ENCODE measurements at places on chromosomes 7 and 10.

DNA sequence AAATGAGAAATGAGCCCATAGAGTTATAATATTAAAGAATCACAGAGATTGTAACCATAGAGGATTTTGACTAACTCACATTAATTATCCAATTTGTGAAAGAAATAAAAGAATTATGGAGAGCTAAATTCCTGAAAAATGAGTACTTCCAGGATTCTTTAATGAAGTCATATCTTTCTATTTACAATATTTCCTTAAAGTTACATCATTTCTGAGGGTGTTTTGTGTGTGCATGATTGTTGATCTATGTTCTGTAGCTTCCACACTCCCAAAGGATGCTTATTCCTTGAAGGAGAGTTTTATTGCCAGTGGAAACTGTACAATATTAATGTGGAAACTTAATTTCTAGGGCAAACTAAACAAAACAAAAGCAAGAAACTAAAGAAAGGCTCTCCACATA is 299.6 kb downstream of the MDFIC start:
- DNase-seq, result no peak

DNA sequence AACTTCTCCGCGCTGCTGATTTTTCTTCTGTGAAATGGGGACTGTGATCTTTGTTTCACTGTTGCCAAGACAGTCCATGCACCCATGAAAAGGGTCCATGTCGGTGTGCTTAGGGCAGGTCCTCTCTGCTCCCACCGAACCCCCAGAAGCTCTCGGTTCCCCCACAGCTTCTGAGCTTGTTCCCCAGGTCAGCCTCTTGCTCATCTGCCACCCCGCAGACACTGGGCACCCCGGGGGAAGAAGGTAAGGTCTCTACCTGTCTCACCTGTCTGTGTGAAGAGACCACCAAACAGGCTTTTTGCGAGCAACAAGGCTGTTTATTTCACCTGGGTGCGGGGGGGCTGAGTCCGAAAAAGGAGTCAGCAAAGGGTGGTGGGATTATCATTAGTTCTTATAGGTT is 66.2 kb upstream of the NANOS1 start:
- DNase-seq, result no peak

DNA sequence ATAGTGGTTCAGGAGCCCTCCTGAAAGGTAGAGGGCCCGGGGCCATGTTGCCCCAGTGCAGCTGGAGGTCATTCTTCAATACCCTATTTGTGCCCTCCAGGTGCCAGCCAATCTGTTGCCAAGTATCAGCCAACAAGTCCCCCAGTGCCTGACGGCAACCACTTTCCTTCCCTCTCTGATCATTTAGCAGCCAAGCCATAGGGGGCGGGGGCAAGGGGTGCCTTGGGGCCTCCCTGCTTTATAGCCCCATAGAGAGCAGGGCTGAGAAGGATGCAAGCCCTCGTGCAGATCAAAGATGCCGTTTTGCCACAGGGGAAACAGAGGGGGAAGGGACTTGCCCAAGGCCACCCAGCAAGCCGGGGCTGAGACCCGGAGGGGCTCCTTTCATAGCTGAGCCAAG is 149.0 kb upstream of the CHST15 start:
- DNase-seq, result no peak

DNA sequence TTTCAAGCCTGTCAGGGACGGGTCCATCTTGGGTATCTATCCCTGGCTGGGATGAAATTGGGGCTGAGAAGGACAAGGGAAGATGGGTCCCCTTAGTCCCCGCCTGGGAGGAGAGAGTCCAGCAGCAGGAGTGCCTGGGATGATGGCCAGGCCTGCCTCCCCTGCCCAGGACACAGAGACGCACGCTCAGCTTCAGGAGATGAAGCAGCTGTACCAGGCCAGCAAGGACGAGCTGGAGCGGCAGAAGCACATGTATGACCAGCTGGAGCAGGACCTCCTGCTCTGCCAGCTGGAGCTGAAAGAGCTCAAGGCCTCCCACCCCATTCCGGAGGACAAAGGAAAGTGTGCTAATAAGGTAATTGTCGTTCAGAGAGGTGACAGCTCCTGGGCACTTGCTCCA is 15.4 kb downstream of the CCDC136 start:
- DNase-seq, result no peak

DNA sequence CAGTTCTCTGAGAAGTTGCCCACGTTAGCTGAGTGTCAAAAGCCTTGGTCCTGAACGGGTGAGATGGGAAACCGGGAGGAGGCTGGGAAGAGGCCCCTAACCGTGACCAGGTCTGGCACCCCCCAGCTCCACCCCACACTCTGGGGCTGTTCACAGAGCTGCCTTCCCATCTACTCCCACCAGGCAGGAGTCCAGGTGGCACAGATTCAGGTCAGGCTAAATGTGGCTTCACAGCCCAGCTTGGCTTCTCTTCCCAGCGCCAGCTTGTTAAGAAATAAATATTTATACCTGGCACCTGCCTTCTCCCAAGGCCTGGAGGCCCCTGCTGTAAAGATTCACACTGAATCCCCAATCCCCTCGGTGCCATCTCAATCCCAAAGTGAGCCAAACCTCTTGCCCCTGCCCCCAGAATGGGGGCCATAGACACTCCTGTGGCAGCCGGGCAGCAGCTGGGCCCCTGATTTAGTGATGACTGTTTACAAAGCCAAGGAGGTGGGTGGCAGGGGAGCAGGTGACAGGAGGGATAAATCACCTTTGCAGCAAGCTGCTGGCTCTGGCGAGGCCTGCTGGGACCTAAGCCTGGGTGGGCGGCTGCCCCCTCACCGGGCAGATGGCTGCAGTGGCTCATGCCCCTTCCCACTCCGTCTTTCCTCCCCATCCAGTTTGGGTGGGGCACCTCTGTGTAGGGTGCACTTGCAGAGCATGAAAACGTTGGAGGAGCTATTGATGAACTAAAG is 72.5 kb downstream of the GOLGA7B start:
- DNase-seq, result peak; percentile 29

GRCh38 chr7:75595766-75596165 is 103.6 kb downstream of the SPDYE5 start:
- no peak for DNase-seq

DNA sequence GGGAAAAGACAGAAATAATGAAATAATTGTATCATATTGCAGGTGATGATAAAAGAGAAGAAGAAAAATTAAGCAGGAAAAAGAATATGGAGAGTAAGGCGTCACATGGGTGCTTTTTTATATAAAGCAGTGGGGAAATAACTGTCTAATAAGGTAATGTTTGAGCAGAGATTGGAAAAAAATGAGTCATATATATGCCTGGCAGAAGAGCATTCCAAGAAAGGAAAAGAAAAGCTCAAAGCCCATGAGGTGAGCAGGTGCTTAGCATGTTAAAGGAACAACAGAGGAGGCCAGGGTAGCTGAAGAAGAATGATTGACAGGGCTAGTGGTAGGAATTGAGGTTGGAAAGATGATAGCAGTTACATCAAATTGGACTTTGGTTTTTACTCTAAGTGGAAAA is 739.5 kb downstream of the SORCS1 start:
- no peak for DNase-seq

GRCh38 chr7:38328814-38329213 is 55.4 kb upstream of the TARP start:
- no peak for DNase-seq

DNA sequence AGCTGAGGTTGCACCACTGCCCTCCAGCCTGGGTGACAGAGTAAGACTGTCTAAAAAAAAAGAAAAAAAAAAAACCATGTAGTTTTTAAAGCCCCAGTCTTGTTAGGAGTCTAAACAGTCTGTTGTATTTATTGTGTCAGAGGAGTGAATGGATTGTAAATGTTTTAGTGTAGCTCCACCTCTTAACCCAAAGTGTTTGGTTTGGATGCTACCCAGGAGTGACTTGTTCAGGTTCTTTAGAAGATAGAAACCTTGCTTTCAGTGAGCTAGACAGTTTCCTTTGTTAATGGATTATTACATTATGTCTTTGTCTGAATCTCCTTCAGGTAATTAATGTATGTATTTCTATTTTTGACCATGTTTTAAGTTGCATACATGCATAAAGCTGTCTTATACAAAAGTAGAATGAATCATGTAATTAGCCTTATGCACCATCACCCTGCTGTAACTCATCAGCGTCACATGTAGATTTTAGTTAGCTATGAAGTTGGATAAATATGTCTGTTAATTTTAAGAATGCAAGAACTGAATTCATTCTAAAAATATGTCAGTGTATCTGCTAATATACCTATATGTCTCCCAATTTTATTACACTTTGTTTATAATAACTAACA is 97.7 kb downstream of the TAF3 start:
- DNase-seq, result no peak

- DNase-seq, result peak; percentile 47
Measured at GRCh38 chr7:41977151-41977651, 259.8 kb downstream of the GLI3 start.

GRCh38 chr7:85695533-85695932 is 508.7 kb upstream of the SEMA3D start:
- no peak for DNase-seq

- DNase-seq, result no peak
Measured at GRCh38 chr7:42104231-42104630, 132.8 kb downstream of the GLI3 start.

GRCh38 chr7:131035088-131035770 is 292.4 kb upstream of the MKLN1 start:
- no peak for DNase-seq

GRCh38 chr10:77084431-77085144 is 553.0 kb downstream of the KCNMA1 start:
- DNase-seq, result no peak

- no peak for DNase-seq
Measured at GRCh38 chr7:155066417-155066950, 3.6 kb upstream of the HTR5A start.

DNA sequence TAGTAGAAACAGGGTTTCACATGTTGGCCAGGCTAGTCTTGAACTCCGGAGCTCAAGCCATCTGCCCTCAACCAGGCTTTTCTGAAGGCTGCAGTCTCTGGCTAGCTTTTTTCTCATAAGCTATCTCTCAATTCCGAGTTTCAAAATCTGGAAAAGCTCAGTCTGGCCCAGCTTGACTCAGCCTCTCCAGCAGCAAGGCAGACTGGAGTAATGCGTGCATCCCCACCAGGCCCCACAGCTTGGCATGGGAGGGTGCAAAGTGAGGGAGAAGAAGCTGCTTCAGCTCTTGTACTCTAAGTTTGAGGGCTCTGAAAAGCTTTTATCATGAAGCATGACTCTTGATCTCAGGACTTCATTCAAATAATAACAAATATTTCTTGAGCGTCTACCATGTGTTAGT is 4.8 kb downstream of the DHTKD1 start:
- DNase-seq, result no peak

DNA sequence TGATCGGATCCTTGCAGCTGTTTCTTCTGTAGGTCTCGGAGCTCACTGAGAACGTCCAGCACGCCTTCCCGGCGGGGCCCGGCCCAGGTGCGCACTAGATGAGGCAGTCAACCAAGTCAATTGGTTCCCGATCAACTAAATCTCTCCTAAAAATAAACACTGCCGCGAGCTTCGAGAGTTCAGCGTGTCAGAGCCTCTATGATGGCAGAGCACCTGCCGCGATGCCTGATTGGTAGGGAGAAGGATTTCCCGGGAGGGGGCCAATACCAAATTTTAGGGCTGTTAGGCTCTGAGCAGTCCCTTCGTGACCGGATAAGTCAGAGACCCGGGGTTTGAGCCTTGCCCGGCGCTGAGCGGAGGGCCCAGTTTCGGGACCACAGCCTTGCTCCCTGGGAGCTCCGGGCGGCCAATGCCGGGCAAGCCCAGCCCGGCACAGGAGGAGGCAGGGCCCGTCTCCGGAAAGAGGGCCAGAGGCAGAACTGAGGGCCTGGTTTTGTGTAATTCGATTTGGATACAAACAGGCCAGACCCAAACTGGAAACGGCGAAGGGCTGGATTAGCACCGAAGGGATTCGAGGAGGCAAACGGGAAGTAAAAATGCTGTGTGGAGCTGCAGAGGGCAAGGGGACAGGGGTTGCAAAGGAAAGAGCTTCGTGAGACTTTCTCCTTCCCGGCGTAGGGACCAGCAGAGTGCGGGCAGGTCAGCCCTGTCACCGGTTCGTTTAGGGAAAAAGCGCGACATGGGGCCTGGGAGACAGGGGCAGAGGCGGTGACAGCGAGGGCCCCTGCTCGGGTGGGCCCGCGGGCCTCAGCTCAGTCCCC is 569 bp downstream of the SLC26A5 start:
- peak; percentile 70 for DNase-seq

- peak; percentile 28 for DNase-seq
Measured at GRCh38 chr10:80187465-80188409, 17.6 kb downstream of the ANXA11 start.

DNA sequence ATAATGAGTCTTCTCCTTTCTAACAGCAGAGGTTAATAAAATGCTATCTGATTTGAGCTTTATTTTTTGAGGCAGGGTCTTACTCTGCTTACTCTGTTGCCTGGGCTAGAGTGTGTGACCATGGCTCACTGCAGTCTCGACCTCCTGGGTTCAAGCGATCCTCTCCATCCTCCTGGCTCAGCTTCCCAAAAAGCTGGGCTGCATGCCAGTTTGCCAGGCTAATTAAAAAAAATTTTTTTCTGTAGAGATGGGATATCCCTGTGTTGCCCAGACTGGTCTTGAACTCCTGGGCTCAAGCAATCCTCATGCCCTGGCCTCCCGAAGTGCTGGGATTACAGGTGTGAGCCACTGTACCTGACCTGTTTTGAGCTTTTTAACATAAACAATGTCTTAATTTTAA is 56.7 kb downstream of the SCD start:
- no peak for DNase-seq

- DNase-seq, result no peak
Measured at GRCh38 chr10:24428410-24428782, 219.5 kb downstream of the KIAA1217 start.

DNA sequence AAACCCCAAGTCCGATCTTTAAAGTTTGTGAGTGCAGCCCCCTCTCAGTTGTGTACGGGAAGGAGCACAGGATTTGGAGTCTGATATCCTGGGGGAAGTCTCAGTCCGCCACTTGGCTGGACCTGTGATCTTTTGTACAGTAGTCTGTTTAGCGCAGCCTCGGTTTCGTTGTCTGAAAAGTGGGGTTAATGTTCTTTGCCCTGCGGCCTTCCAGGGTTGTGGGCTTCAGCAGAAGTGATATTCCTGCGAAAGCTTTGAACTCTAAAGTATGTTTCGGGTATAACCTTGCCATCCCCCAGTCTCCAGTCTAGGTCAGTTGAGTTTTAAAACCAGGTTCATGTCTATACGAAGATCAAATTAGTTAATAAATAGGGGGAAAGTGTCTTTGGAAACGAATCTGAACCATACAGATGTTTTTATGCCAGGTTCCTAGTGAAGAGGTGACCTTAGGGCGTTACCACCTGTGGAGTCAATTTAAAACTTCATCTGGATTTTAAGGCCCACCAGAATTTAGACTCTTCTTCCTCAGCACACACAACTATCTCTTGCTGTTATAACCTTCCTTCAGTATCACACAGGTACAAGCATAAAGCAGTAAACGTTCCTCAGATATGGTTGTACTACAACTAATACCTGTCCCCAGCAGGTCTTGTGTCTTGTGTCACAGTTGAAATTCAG is 904 bp downstream of the R3HCC1L start:
- DNase-seq, result peak; percentile 5

GRCh38 chr10:17209302-17209701 is 7.8 kb upstream of the TRDMT1 start:
- DNase-seq, result no peak

Measured in NCI-H1417 (cell line).